CMK (cell line): ENCODE measurements at places on chromosomes 11 and 22.

- no peak for DNase-seq
These were observed 250.6 kb upstream of the PLET1 start for GRCh38 chr11:112511271-112511670.

GRCh38 chr22:49178246-49179005, 649.2 kb downstream of the BRD1 start:
- DNase-seq, result no peak

GRCh38 chr11:69013009-69013951, at the start of gene MRGPRF:
Gene MRGPRF (minus strand): TSS chr11:69013246. CDS start chr11:69009901, 3,345 bp downstream.
- DNase-seq, result no peak

DNA sequence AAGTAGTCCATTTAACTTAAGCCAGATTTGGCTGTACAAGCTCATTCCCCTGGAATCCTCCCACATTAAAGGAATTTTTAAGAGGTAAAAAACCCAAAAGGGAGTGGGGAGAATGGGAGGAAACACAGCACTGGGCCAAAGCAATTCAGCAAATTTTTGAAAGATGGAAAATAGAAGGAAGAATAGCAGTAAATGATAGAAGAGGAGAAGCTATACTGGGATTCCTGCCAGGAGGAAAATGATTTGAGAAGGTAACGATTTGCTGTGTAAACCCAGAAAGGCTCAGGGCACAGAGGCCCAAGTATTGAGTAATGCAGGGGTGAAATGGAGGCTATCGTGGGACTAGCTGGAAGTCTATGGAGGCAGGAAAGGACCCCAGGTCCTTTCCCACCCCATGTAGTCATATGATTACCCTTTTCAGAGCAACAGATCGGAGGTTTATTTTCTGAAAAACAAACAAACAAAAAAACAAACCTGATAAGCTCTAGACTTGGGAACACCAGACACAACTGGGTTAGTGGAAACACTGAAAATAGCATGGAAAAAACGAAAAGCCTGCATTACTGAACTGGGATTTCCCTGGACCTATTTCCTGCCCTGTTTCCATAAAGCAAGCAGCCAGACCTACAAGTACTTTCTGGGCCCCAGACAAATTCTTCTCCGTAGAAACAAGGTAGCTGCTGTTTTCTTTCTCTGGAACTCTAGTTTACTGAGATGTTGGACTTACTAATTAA, 140.0 kb downstream of the SWAP70 start:
- no peak for DNase-seq

DNA sequence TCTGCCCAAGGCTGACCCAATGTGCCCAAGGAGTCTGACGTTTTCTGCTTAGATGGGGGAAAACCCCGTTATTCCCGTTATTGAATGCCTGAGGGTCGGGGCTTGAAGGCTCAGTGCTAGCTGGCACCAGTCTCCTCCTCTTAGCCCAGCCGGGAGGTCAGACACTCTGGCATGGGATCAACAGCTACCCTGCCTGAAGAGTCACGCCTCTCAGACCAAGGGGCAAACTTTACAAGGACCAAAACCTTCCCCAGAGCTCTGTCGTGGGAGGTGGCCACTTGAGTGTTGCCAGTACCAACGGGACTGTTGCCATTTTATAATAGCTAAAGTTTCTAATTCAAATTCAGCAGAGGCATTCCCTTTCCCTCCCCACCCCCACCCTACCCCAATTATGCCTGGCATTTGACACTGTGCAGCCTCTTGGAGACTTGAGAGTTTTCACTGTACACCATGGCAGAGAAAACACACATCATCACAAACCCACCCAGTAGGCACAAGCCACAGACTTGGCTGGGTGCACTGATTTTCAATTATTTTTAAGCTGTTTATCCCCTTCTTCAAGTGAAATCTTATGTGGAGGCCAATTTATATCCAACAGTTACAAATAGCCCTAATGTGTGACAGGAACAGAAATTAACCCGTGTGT, 137.5 kb upstream of the SYT13 start:
- DNase-seq, result no peak

GRCh38 chr11:39327302-39327701, 2132.2 kb downstream of the LRRC4C start:
- DNase-seq, result no peak

DNA sequence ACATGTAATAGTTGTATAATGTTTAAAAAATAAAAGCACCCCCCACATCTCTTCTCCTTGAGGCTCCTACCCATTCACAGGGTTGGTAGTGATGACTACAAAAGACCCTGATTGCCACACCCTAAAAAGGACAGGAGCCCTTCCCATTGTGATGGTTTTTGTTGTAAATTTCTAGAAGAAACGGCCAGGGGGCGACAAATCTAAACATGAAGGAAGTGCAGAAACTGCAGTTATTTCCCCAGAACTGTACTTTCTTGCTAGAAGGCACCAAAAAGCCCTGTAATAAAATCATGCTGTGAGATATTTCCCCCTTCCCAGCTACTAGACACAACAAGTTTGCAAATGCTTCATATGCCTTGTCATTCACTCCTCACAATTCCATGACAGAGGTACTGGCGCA, 10.8 kb downstream of the PRR5L start:
- DNase-seq, result no peak

DNA sequence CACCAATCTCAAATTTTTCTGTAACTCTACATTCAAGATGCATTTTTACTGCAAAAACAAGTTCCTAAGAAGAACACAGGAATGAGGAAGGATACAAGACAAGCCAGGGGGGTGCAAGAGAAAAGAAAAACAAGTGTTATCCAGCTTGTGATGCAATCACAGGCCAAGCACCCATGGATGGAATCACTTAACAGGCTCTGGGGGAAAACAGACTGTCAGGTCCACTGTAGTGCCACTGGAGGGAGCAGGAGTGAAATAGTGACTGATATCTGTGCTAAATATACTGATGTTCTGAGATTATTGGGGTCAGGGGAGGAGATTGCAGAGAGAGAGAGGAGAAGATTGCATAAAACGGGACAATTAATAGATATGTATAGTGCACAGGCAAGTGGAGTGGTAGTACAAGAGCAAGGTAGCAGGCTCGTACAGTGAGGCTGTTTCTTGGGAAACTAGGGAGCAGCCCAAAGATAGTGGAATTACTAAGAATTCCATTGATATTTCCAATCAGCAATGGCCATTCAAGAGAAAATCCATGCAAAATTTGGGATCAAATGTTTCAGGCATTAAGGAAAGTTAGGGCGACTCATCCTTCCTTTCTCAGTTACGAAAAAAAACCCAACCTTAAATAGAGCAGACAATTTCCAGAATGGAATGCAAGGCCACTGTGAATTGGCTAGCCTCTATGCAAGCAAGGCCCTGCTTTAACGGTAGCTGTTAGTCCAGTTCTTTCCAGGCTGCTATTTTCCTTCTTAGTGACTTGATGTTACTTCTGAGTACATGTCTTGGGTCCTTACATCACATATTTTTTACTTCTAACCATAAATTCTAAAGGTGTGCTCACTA, 52.2 kb upstream of the CEP126 start:
- no peak for DNase-seq

GRCh38 chr11:1389932-1390568, at the start of gene BRSK2:
Gene BRSK2 (plus strand): TSS chr11:1389934. CDS start chr11:1390285, 351 bp downstream.
- DNase-seq, result no peak

- no peak for DNase-seq
These were observed 17.1 kb downstream of the HSD17B12 start for GRCh38 chr11:43697679-43698078.

GRCh38 chr11:88179971-88180629, 4.9 kb upstream of the RAB38 start:
- DNase-seq, result no peak

GRCh38 chr11:8772571-8773519, 90.3 kb downstream of the RPL27A start:
- no peak for DNase-seq

- DNase-seq, result no peak
These were observed 4.9 kb downstream of the MYRF start for GRCh38 chr11:61757213-61757862.

- DNase-seq, result peak; percentile 93
These were observed 593 bp upstream of the POLDIP3 start for GRCh38 chr22:42615092-42615859.

GRCh38 chr22:22576244-22576988, 17.4 kb upstream of the PRAME start:
- DNase-seq, result no peak

- no peak for DNase-seq
These were observed 55.3 kb upstream of the FBXO3 start for GRCh38 chr11:33829430-33830141.

DNA sequence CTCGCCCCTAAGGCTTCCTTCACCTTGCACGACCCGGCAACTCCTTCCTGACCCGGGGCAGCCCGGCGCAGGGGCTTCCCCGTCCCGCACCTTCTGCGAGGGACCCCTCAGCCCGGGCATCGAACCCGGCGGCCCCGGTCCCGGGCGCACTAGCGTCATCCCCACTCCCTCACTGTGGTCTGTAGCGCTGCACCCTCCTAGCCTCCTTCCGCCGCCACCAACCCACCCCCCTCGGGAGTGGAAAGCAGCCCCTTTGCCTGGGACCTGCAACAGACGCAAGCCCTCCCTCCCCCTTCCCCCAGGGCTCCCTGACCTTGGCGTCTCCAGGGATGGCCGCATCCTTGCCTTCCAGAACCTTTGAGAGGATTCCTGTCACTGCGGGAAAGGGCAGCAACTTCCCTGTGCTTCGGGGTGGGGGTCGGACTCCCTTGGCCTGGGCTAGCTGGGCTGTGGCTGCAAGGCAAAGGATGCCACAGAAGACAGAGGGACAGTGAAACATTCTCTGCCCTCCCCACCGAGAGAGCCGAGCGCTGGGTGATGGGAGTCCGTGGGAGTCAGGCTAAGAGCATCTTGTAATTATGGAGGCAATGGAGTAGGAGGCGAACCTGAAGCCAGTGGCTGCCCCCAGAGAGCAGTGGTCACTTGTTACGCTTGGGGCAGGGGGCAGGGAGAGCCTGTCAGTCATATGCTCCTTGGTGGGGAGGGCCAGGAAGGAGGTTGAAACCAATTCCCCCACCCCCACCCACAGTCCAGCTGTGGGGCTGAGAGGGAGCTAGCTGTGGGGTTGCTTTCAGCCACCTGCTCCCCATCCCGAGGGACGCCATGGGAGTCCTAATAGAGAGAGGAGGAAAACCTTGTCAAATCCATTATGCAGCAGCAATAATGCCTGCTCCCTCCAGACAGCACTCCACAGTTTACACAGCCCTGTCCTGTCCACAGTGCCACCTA, 920 bp downstream of the TMEM132A start:
- DNase-seq, result no peak

GRCh38 chr22:43263645-43264514, 76.9 kb upstream of the TTLL12 start:
- DNase-seq, result peak; percentile 95

- no peak for DNase-seq
These were observed 890 bp upstream of the GLYATL1 start for GRCh38 chr11:58938398-58938797.

- no peak for DNase-seq
These were observed 2.6 kb downstream of the PPP1R14B start for GRCh38 chr11:64244107-64244506.
